ENCODE measurements at places on chromosomes 2 and 18.

- DNase-seq: no peak
Measured at GRCh38 chr2:134433979-134434378, 180.1 kb downstream of the MGAT5 start.

DNA sequence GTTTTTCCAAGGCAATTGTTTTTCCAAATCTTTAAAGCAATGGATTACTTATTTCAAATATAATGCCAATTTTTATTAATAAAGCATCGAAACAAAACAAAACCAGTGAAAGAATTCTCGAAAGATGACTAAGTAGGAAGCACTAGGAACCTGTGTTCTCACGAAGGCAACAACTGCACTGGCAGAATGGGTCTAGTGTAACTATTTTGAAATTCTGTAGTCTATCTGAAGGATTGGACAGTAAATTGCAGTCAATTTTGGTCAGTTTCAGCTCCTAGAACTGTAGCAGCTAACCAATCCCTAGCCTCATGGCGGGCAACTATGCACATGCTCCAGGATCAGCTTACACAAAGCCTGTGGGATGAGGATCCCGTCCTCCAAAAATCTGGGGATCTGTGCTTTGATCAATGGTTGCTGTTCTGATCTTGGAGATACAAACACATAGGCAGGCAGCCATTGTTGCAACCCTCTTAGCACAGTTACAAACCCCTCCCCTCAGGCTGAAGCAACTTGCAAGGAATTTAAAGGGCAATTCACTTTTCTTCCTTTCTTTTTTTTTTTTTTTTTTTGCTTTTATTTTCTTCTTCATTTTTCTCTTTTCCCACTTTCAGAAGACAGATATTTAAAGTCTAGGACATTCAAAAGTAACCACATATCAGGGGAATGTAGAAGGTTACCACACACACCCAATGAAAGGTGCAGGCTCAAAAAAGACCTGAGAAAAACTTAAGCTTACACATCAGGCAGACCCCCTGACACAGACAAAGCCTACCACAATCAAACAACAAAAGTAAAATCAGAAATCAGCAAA, 147.6 kb downstream of the THADA start:
- DNase-seq: no peak

- DNase-seq: no peak
Measured at GRCh38 chr2:240162939-240163714, 22.7 kb upstream of the OTOS start.

GRCh38 chr2:162929571-162929970, 91.0 kb upstream of the KCNH7 start:
- DNase-seq: no peak

GRCh38 chr2:48792030-48792429, 36.5 kb upstream of the LHCGR start:
- DNase-seq: no peak

DNA sequence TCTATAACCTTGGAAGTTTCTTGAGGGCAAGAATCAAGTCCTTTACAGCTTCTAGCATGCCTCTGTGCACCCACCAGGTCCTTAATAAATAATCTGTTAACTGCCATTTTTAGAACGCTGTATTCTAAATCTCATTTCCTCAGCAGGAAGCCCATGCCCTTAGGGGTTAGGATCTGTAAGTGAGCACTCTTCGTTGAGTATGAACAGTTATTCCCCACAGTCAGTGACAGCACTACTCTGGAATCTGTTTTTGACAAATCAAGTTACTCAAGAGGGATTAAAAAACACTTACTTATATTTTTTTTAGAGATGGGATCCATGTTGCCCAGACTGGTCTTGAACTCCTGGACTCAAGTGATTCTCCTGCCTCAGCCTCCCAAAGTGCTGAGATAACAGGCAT, 14.6 kb downstream of the PAIP2B start:
- no peak for DNase-seq

Measured in activated CD4-positive, alpha-beta T cell treated with anti-CD3 and anti-CD28 coated beads for 48 hours (primary cell).